Stimulated activated CD8-positive, alpha-beta memory T cell treated with anti-CD3 and anti-CD28 coated beads, Interleukin-7, amount 100 ng/mL, for 1 hour (primary cell): ENCODE measurements at places on chromosomes 1 and 21.

- no peak for DNase-seq
These were observed 405.5 kb upstream of the ADAMTS5 start for GRCh38 chr21:27372381-27372780.

DNA sequence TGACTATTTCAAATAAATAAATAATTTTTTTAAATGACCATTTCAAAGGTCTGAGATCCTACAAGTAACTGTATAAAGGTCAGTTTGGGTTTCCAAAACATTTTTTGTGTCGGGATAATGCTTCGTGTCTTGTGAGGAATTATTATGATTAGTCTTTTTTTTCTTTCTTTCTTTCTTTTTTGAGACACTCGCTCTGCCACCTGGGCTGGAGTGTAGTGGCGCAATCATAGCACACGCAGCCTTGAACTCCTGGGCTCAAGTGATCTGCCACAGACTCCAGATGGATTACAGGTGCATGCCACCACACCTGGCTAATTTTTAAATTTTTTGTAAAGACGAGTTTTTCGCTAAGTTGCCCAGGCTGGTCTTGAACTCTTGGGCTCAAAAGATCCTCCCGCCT is 1.9 kb upstream of the SDE2 start:
- DNase-seq = no peak

DNA sequence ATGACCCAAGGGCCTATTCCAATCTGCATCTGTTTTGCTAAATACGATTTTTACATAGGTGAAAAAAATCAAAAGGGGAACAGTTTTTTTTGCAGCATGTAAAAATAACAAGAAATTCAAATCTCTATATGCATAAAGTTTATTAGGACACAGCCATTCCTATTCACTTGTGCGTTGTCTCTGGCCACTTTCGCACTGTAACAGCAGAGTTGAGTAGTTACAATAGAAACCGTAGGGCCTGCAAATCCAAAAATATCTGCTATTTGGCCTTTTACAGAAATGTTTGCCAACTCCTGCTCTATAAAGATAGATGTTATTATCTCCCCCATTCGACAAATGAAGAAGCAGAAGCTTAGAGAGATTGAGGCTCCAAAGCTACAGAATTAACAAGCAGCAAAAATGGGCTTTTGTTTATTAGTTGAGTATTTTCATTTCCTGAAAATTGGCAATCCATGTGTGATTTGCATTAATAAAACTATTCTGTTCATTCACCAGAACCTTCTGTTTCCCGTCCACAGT is 5.5 kb downstream of the DYNLT5 start:
- no peak for DNase-seq

- DNase-seq = no peak
These were observed 606.3 kb upstream of the PLXNA2 start for GRCh38 chr1:208850442-208850841.

DNA sequence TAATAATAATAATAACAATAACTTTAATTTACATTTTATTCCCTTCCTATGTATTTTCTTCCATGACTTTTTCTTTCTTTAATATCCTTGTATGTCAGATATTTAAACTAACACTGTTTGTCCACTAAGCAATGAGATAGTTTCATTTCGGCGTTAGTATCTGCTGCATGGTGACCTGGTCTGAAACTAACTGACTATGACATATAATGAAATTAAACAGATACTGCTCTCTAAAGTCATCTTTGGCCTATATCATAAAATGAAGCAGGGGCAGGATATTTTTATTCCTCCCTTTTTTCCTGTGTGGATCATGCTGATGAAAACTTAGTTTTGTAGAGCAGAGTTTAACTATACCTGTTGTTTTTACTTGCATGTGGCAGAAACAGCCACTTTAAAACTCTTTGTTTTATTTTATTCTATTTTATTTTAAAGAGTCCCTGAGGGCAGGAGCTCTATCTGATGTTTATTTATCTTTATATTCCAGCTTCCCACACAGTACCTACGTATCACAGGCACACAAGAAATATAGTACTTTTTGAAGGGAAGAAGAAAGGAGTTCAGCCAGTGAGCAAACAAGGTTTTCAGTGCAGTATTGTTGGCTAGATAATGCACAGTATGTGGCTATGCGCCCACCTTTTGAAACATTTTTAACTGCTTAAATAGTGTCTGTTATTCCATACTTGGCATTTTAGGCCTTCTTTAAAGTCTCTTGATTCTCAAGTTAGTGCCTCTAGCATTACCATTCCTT is 165.6 kb downstream of the PHTF1 start:
- no peak for DNase-seq

DNA sequence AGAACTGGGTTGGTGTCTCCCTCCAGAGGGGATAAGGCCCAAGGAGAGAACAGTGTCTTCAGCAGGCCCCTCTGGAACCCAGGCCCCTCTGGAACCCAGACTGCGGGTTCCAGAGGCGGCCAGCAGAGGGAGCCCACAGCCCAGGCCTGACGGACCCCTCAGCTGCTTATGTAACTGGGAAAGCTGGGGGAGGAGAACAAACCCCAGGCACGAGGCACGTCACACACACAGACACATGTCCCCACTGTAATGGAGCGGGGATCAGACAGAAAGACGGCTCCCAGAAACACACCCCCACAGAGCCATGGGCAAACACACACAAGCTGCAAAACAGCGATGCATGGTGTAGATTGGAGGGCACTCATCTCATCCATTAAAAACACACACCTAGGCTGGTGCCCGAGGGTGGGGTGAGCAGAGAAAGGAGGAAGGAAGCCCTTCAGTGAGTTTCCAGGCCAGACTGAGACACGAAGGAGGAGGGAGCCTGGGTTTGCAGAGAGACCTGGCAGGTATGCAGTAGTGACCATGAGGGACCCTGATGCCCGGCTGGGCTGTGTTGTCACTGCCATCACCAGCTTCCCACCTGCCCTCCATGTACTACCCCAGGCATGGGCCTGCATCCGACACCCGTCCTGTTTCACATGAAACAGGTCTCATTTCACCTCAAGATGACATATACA is 2.8 kb upstream of the IGSF8 start:
- peak; percentile 53 for DNase-seq

- DNase-seq = no peak
These were observed 7.7 kb upstream of the ECE1 start for GRCh38 chr1:21297975-21298374.

DNA sequence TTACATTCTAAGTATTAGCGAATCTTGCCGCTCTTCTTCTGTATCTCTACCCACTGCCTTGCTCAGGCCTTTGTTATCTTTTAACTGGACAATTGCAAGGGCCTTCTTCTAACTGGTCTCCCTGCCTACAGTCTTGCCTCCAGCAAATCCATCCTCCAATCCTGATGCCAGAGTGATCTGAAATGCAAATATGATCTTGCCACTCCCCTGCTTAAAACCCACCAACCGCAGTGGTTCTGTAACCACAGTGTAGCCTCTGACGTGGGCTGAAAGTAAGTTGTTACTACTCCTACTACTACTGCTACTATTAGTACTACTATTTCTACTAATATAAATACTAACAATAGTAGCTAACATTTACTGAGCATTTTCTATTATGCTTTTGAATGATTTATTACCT is 12.4 kb downstream of the MOV10 start:
- DNase-seq = no peak

DNA sequence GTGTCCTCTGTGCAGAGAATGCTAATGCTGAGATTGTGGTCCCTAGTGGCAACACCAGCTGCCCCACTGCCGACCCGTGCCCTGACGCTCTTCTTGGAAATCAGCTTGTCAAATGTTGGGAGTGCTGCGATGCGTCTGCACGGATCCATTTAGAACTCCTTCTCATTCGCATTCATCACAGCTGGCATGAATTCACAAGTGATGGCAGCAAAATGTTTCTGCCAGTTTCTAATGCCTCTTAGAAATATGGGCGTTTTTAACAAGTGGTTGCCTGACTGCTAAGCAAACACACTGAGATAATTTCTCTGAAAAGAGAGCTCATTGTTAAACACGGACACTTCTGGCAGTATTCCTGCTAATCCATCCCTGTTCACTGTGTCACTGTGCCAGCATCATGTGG is 131.9 kb upstream of the KCNJ6 start:
- DNase-seq = no peak

DNA sequence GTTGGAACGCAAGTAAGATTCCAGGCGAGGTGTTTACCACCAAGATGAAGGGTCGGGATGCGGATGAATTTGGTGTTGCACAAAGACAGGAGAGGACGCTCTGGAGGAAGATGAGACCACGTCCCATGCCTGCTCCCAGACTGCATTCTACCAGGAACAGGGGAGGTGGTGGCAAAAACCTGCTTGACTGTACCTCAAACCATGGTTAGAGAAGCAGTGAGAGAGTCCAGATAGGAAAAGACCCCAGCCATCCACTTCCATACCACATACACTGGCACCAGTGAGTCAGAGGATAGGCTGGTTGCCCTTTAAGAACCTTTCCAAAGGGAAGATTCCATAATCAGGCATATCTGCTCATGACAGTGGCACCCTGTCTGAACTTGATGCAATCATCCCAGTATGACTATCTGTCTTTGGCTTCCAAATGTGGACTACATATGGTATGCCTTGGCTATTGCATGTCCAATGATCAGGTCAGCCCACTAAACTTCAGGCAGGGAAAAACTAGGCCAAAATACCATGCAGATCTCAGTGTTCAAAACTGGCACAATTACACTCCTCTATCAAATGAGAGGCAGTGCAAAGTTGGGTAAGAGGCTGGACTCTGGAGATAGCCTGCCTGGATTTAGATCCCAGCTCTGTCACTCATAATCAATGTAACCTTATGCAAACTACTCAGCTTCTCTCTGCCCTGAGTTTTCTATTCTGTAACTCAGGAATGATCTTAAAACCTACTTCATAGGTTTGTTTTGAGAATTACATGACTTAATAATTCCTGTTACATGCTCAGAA is 20.6 kb downstream of the NPR1 start:
- no peak for DNase-seq

DNA sequence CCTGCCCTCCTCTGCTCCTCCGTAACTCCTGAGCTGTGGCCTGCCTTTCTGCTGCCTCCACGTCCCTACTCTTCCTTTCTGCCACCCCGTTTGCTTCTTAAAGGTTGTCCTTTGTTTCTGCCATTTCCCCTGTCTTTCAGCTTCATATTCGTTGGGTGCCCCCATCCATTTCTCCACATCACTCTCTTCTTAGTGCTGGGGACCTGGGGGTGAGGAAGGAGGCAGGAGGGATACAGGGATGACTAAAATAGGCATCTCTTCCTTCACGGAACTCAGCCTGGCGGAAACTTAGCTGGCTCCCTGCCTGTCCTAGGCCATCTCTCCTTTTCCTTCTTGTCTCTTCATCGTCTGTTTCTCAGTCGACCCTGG is 67.0 kb upstream of the CD1D start:
- DNase-seq = no peak

- DNase-seq = no peak
These were observed 2.1 kb downstream of the SIPA1L2 start for GRCh38 chr1:232627645-232628334.

DNA sequence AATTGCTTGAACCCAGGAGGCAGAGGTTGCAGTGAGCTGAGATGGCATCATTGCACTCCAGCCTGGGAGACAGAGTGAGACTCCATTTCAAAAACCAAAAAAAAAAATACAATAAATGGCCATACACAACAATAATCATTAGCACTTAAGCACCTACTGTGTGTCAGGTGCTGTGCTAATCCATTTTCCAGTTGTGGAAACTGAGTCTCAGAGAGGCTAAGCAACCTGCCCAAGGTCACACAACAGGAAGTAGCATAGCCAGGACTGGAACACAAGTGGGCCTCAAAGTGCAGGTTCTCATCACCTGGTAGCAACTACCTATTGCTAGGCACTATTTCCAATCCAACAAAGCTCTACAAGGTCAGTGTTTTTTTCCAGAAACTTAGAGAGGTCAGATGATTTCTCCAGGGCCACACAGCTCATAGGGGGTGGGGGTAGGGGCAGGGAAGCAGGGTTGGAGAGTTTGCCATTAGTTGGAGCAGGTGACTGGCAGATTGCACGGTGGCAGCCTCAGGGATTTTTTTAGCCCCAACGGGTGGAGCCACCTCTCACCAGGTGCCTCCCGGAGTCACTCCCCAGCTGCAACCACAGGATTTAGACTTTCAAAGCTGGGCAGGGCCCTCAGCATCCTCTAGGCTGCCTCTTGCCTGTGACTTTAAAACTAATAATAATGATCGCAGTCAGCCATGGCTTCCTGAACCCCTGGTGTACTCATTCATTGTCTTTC is 52.5 kb upstream of the ID3 start:
- no peak for DNase-seq

- DNase-seq = no peak
These were observed 303.5 kb upstream of the KAZN start for GRCh38 chr1:14294860-14295536.

DNA sequence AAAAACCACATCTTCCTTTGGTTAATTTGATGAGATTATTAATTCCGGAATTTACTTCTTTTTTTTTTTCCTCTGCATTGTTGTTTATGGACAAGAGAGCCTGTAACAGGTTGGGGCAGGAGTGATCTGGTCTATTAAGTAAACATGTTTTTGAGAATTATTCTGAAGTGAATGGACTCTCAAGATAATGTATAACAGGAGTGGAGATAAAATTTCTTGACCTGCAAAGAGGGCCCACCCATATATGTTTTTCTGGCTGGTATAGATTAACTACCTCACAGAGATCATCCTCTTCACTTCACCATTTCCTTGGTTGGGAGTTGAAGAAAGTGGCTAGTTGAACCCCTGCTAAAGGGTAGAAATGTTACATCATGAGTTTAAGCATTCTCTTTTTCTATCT is 10.7 kb downstream of the DDI2 start:
- no peak for DNase-seq

DNA sequence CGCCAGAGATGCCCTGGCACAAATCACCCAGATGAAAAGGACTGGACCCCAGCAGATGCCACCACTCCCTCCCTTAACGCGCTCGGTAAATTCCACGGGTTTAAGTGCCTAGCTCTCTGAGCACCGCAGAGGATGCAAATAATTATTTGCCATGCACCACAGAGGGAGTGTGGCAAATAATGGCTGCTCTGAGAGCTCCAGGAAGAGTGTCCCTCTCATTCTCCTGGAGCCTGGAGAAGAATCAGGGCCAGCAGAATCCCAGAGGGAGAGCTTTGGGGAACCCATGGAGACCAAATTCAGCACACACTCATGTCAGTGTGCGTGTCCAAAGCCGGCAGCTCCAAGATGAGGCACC is 667 bp downstream of the HHIPL2 start:
- DNase-seq = no peak

- no peak for DNase-seq
These were observed 5.3 kb downstream of the CREG1 start for GRCh38 chr1:167548059-167548932.

- no peak for DNase-seq
These were observed 2.6 kb upstream of the C1orf141 start for GRCh38 chr1:67137307-67137753.

DNA sequence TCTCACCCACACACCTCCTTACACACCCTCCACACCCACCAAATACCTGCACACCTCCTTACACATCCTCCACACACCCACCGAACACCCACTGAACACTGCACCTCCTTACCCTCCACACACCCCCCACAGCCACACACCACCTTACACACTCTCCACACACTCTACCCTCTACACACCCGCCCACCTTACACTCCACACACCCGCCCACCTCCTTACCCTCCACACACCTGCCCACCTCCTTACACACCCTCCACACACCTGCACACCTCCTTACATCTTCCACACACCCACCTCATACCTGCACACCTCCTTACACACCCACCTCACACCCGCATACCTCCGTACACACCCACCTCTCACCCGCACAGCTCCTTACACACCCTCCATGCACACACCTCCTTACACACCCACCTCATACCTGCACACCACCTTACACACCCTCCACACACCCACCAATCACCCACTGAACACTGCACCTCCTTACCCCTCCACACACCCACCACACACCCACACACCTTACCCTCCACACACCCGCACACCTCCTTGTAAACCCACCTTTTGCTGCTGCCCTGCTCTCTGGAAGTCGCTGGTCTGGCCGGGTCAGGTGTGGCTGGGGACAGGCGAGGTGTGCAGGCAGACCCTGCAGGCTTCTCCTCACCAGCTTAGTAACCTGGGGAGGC is 38.5 kb downstream of the COQ8A start:
- no peak for DNase-seq
